ENCODE measurements at places on chromosomes 16 and 17.

GRCh38 chr16:54890381-54890780, 40.3 kb upstream of the IRX5 start:
- DNase-seq: no peak

- no peak for DNase-seq
Observed at GRCh38 chr17:15462976-15463772, 4.2 kb downstream of the CDRT4 start.

DNA sequence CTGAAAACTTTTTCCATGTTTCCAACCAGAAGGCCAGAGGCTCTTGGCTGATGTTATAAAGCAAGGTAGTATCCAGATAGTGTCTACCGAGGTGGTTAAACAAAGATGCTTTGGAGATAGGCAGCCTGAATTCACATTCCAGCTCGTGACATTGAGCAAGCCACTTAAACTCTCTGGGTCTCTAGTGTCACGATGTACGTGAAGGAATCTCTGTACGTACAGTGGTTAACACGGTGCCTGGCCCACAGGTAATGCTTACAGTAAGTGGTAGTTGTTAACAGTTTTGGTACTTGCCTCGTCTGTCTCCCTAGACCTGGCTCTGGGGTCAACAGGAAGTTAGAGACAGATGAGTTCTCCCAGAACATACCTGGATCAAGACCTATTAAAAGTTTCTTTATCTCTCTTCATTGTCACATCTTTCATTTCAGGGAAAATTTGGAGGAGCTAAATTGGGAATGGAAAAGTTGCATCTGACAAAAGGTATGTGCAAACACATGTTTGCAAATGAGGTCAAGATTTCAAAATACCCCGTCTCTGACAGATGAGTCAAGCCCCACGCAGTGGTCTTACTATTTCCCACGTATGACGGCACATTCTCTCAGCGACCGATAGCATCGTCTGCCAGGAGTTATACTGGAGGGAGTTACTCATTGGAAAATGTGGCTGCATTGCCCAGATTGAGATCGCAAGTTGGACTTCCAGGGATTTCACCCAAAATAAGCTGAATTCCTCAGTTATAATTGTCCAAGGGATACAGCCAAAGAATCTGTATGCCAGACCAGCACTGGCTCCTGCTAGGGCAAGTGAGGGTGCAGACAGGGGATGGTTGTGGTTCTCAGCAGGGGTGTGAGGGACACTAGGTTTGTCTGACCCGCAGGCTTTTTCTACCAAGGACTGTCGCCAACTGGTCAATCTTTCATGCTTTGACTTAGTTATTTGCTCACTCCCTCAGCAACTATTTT, 18.9 kb upstream of the MYH10 start:
- DNase-seq: no peak

DNA sequence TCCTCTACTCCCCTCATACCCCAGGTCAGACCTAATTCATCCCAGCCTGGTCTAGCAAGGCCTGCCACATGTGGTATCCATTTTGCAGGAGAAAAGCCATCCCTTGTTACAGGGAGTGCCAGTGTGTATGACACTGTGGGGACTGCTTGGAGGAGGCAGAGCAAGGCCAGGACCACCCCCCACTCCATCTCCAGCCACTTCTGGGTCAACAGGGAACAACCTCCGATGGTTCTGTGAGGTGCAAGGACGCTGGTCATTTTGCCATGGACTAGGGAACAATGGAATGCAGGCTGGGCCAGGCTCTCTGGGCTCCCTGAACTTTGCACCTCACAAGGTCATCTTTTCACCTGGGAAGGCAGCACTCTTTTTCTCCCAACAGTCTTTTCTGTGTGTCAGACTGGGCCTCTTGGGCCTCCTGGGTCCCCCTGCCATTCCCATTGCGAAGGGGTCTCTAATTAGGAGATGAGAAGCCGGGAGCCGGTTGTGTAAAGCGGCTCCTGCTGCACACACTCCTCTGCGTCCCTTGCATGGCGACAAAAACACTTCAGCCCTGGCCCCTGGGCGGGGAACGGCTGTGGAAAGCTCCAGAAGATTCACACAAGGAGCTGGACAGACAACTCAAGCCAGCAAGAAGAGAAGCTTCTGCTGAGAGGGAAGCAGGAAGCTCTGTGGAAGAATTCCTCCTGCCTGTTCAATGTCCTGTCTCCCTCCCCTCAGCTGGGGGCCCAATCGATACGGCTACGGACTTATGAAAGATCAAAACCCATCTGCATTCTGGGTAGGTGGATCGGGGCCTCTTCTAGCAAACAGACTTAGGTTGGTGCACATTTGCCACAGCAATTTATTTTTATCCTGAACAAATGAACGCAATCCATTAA, 38.5 kb upstream of the MTSS2 start:
- no peak for DNase-seq

DNA sequence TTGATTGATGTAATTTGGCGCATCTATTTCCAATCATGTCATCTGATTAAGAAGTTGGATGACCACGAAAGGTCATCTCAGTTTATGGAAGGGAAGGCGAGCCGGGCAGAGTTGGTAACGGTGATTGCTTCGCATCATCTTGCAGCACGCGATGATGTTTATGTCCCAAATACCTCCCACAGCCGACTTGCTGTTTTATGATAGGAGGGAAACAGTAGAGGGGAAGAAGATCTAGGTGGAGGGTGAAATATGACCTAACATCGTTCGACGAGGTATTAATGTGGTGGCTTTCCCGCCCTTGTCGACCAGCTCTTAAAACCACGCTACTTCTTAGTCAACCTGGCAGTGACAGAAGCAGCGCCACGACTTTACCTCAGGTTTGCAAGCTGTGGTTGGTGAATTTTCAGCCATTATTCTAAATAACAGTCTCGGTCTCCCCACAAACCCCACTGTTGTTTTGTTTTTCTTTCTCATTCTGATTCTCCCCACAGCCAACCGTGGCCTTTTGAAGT, 805 bp upstream of the TANC2 start:
- DNase-seq: no peak

- DNase-seq: peak; percentile 65
Observed at GRCh38 chr17:17692353-17693252, 11.3 kb downstream of the RAI1 start.

GRCh38 chr16:49858200-49859124, 2.5 kb upstream of the ZNF423 start:
- peak; percentile 83 for DNase-seq

GRCh38 chr17:47611372-47612350, 38.1 kb upstream of the KPNB1 start:
- no peak for DNase-seq

Measured in NCI-H2171 treated with DMSO at 0.1 percent for 48 hours (cell line).